Stimulated activated CD8-positive, alpha-beta memory T cell treated with anti-CD3 and anti-CD28 coated beads, Interleukin-4, amount 100 ng/mL, for 48 hours (primary cell): ENCODE measurements at places on chromosomes 1 and 21.

- DNase-seq, result no peak
These were observed 31.3 kb upstream of the SLC30A10 start for GRCh38 chr1:219959540-219960203.

DNA sequence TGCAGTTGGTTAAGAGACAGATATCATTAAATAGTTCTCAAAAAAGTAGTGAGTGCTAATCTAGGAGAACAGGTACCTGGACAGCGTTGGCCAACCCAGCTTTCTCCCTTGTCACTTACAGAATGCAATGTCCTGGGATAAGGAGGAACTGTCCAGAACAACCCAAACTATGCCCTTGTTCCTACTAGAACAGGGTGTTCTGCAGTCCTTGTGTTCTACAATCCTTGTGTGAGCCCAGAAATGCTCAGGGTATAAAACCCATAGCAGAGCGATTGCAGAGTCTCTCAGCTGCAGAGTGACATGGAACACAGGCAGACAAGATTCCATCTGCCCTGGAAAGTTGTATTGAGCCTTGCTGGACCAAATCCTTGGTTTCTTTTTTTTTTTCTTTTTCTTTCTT lies 83.5 kb upstream of the VANGL1 start:
- DNase-seq, result no peak

DNA sequence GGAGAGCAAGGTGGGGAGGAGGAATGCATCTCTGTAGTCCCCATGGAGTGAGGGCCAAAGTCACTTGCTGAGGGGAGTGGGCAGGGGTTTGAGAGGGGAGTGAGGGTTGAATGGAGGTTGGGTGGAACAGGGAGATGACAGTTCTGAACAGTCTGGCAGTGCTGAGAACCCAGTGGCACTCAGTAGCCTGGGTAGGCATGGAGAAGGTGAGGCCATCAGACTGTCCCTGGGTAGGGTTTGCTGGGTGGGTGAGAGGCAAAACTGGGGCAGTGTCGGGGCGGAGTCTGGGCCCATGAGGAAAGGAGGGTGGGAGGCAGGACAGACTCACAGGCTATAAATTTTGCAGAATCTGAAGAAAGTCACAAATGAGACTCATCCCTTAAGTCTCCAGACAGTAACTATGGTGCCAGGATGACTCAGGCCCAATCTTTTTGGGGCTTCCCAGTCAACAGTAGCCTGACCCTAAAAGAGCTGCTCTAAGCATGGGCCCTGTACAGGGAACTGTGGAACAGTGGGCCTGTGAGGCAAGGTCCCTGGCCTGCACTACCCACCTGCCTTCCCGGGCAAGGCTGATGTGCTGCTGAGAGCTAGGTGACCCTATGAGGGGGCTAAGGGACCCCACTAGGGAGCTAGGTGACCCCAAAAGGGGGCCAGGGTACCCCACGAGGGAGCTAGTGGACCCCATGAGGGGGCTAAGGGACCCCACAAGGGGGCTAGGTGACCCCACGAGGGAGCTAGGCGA lies 51.0 kb upstream of the DMRTB1 start:
- no peak for DNase-seq

- no peak for DNase-seq
These were observed 83.5 kb upstream of the BCAR3 start for GRCh38 chr1:93765099-93765498.

GRCh38 chr21:44279354-44280260 lies 6.1 kb upstream of the AIRE start:
- no peak for DNase-seq

- DNase-seq, result no peak
These were observed 30.3 kb upstream of the KCNQ4 start for GRCh38 chr1:40753142-40753882.

GRCh38 chr1:207702317-207702716 lies 49.5 kb upstream of the CD46 start:
- DNase-seq, result no peak

DNA sequence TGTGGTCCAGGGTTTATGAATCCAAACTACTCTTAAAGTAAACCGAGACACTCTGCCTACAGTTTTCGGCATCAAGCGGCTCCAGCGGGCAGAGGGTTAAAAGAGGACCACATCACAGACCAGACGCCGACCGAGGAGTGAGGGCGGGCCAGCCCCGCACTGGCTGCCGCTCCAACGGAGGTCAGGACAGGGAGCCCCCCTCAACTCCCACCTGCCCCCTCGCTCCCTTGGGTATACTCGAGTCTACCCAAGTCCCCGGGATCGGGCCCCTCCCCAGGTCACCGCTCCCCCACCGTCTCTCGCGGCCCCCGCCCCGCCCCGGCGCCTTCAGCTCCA lies 312 bp downstream of the ARNT start:
- DNase-seq, result no peak

GRCh38 chr1:204879351-204879750 lies 8.7 kb downstream of the NFASC start:
- DNase-seq, result no peak

DNA sequence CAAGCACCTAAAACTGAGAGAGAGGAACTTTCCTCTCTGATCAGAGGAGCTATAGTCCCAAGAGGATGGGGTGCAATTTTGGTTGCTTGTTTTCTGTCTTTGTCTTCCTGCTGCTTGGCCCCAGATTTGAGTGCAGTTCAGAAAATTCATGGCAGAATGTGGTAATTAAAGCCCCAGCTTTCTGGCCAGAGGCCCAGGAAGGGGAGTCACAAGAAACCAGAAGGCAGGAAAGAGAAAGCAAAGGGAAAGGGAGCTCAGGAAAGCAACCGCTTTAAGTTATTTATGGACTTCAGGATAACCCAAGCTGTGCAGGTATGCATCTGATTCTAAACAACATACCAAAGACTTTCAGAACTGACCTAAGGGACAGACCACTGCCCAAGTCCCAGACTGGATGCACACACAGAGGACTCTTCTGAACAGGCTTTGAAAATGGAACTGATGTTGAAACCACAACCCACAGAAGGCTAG lies 88.8 kb downstream of the ST3GAL3 start:
- DNase-seq, result no peak

DNA sequence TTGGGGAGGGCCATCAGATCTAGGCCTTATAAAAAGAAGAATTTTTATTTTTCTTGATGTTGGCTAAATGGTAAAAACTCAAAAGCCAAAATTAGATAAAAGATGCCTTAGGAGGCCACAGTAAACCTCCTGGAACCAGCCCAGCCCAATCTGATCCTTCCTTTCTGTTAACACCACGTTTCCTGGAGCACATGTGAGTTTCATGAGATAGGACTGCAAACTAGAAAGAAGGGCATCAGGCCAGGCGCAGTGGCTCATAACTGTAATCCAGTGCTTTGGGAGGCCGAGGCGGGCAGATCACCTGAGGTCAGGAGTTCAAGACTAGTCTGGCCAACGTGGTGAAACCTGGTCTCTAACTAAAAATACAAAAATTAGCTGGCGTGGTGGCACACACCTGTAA lies 6.7 kb downstream of the HSF2BP start:
- no peak for DNase-seq

DNA sequence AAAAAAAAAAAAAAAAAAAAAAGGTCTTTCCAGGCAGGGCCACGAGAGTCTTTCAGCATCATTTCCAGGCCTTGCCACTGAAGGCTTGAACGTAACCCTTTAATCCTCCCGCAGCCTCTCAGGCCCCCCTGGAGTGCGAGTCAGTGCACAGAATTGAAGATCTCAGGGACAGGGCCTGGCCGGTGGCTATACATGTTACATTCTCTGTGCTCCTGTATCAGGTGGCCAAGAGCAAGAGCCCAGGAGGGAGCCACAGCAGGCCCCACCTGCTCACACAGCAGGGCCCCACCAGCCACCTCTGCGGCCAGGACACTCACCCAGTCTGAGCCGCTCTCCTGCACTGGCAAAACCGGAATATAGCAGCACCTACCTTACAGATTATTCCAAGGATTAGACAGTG lies 34.1 kb upstream of the SLC25A33 start:
- no peak for DNase-seq

GRCh38 chr1:111943846-111944749 lies 45.4 kb downstream of the KCND3 start:
- DNase-seq, result no peak

DNA sequence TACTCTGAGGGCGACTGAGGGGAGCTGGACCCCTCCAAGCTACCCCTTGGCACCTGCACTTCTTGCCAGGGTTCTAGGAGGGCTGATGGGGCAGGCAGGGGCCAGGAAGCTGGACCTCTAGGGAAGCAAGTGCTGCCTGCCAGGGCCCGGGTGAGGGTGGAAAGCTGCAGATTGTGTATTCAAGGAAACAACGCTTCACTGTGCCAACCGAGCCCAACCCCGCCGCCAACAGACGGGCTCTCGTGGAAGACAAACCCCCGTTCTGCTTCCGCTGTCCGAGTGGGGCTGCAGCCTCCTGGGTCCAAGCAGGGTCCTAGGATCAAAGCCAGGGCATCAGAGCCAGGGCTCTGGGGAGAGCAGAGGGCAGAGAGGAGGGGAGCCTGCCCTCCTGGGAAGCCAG lies 3.2 kb downstream of the EFHD2 start:
- DNase-seq, result no peak

GRCh38 chr21:32576011-32576410 lies 9.3 kb downstream of the TCP10L start:
- no peak for DNase-seq

GRCh38 chr1:203065986-203066385 lies 19.8 kb downstream of the MYOG start:
- DNase-seq, result no peak

GRCh38 chr1:225851805-225852204 lies 30.4 kb downstream of the TMEM63A start:
- no peak for DNase-seq

DNA sequence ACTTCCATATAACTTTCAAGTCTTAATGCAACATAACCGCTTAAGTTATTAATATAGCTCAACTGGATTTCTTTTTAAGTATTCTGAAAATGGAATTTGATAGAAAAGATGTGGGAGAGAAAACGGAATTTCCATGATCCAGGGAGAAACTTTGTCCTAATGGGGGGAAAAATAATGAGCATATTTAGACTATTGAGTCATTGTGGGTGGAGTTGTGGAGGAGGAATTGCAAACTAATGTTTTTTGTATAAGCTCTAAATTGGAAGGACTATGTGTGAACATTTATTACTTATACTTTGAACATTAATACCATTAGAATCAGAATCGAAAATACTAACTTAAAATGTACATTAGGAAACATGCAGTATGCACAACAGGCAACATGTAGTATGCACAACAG lies 159.9 kb upstream of the NEGR1 start:
- DNase-seq, result no peak
